ENCODE measurements at places on chromosomes 7 and 10.

- no peak for DNase-seq
Measured at GRCh38 chr10:36888925-36889573, 236.3 kb upstream of the ANKRD30A start.

- DNase-seq, result no peak
Measured at GRCh38 chr7:6106140-6106904, 75.1 kb downstream of the ANKRD61 start.

- DNase-seq, result no peak
Measured at GRCh38 chr10:45378914-45379726, 5.1 kb downstream of the ALOX5 start.

- DNase-seq, result no peak
Measured at GRCh38 chr10:98168147-98168546, 33.7 kb downstream of the R3HCC1L start.

DNA sequence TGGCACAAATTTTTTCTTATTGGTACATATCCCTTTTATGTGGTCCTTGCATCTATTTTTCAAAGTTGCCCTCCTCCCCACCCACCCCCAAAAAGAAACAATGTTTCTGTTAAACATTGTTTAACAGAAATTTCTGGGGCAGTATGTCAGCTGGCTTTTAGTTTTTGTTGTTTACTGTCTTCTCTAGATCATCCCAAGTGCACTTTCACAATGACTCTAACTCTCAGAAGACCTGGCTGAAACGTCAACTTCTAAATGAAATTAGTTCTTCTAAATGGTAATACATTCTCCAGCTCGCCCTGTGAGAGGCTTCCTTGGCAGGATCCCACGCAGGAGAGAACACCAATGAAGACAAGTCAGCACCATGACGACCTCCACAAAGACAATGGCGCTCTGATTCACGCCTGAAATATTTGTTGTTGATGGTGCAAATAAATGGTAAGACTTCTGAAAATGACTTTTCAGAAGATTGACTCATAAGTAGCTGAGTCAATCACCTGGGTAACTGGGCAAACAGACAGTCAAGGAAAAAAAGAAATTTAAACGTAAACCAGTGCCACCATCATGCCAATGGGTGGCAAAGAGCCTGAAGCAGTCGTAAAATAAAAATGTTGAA lies 293.7 kb downstream of the FZD1 start:
- no peak for DNase-seq

Data from activated naive CD4-positive, alpha-beta T cell (primary cell).